ENCODE measurements at places on chromosomes 7 and 10.

DNA sequence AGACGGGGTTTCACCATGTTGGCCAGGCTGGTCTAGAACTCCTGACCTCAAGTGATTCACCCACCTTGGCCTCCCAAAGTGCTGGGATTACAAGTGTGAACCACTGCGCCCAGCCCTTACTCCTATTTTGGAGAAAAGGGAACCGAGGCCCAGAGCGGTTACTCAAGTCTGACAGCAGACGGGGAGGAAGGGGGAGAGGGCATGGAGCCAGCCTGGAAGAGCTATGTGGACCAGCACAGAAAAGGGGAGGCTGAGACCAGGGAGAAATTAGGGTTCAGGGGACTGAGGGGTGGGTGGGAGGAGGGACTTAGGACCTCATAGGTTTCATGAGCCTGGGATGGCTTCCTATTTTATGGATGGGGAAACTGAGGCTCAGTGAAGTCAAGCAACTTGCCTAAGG is 1.5 kb downstream of the SFRP5 start:
- DNase-seq: no peak

DNA sequence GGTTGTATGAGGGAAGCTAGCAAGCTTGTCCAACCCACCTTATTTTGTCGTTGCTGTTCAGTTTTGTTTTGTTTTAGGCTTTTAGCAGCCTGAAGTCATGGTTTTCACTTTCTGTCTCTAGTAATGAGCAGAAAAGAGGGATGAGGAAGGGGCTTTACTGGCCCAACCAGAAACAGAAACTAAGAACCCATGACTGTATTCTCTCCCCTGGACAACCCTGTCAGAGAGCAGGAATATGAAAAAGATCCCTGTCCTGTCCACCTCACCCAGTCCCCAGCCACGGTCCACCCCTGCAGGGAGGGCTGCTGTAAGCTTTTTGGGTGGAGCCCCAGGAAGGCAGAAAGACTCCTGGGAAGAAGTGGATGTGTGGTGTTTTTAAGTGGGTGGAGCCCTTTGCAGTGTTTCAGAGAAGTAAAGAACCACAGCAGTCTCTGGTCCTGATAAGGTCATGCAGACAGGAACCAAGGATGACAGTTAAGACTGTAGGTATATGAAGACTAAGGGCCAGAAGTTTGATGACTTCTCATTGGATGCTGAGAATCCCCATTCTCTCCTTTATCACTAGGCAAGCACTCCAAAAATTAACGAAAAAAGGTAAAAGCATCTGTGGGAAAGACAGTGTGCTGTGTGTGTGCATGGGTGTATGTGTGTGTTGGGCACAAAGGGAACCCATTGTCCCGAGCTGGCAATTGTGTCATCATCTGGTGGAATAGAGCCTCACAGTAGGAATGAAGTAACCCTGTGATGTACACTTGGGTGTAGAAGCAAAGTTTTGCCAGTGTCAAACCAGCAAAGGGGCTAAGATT is 13.8 kb downstream of the MRPL32 start:
- DNase-seq: no peak

- no peak for DNase-seq
These were observed 10.9 kb upstream of the TEX47 start for GRCh38 chr7:88806280-88807037.

- no peak for DNase-seq
These were observed 434.5 kb downstream of the SUGCT start for GRCh38 chr7:40569326-40569725.

- DNase-seq: peak; percentile 26
These were observed 4.4 kb upstream of the IRF5 start for GRCh38 chr7:128933180-128933891.

DNA sequence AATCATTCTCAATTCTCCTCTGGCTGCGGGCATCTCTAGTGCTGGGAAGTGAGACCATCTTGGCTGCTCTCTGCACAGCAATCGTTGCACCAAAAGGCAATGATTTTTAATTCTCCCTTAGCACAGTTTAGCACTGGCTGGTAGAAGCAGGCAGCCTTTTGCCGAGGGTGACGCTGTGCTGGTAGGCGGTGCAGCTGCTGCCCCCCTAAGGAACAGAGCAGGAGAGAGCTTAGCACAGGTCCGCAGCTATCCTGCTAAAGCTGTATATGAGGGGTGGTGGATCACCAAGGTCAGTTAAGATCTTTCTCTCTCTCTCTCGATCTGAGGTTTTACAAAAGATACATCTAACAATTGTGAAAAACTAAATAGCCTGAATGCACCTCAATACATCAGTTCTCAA is 390.1 kb downstream of the GATA3 start:
- no peak for DNase-seq

DNA sequence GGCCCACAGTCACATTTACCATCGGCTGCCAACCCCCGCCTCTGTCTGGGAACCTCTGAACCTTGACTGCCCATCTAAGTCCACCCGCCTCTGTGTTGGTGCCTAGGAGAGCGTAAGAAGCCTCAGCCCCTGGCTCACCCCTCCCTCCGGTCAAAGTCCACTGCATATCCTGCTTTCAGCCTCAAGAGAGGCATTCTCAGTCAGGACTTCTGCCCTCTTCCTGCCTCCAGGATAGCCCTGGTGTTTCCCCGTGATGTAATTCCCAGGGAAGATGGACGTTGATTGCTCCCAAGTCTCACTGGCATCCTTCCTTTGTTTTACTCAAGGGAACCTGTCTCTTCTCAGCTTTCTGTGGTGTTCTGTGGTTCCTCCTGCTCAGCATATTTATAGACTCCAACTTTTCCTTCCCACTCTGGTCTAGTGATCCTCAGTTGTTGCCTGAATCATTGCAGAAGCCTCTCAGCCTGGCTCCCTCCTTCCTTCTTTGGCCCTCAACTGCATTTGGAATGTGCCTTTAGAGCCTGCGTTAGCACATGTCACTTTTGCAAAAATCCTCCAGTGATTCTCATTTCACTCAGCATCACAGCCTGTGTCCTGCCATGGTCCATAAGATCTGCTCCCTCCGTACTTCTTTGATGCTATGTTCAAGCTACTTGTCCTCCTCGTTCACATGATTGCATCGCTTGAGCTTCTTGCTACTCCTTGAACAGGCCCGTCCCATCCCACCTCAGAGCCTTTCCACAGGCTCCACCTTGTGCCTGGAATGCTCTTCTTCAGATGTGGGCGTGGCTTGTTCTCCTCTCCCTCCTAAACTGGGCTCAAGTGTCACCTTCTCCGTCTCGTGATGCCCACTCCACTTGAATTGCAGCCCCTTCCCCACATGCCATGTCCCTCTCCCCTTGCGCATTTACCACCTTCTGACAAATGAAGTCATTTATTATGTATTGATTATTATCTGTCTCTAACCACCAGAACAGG is 124.2 kb downstream of the PLPP4 start:
- no peak for DNase-seq

DNA sequence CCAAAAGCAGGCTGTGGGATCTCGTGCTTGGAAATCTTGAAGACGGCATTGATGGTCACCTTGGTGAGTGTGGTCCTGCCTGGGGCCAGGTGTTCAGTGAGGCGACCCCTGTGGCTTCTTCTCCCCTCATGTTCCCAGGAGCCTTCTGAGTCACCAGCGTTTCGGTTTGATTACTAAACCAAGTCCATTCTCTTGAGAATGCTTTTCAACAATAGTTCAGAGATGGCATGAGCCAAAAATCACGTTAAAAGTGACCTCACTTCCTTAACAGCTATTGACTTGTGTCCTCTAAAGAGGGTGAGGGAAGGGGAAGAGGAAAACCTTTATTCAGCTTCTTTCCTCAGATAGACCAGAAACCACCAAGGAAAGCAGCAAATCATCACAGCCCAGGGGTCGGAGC is 315.2 kb downstream of the GATA3 start:
- no peak for DNase-seq

DNA sequence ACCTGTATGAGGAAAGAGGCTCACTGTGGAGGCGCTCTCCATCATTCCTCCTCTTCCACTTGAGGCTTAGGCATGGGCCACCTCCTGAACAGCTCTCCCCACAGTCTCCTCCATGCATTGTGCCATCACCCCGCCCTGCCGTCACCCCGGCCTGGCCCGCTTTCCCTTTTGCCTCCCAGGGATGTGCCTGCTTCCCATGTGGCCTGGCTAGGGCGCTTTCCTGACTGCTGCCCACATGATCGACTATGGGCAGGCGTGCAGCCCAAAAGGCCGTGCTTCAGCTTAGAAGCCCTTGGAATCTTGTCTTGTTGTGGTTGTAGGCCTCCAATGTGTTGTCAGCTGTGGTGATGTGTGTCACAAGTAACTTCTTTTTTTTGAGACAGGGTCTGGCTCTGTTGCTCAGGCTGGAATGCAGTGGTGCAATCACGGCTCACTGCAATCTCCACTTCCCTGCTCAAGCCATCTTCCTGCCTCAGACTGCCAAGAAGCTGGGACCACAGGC is 1.8 kb upstream of the ACTR3C start:
- no peak for DNase-seq

DNA sequence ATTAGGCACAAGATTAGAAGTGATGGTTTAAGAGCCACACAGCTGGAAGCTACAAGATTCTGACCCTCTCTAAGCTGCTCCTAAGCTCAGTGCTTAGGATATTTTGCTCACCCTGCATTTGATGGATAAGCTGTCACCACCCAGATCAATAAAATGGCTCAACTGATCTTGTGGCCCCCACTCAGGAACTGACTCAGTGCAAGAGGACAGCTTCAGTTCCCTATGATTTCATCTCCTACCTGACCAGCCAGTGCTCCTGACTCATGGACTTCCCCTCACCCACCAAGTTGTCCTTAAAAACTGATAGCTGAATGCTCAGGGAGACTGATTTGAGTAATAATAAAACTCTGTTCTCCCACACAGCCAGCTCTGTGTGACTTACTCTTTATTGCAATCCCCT is 833.8 kb downstream of the GRID1 start:
- DNase-seq: no peak

DNA sequence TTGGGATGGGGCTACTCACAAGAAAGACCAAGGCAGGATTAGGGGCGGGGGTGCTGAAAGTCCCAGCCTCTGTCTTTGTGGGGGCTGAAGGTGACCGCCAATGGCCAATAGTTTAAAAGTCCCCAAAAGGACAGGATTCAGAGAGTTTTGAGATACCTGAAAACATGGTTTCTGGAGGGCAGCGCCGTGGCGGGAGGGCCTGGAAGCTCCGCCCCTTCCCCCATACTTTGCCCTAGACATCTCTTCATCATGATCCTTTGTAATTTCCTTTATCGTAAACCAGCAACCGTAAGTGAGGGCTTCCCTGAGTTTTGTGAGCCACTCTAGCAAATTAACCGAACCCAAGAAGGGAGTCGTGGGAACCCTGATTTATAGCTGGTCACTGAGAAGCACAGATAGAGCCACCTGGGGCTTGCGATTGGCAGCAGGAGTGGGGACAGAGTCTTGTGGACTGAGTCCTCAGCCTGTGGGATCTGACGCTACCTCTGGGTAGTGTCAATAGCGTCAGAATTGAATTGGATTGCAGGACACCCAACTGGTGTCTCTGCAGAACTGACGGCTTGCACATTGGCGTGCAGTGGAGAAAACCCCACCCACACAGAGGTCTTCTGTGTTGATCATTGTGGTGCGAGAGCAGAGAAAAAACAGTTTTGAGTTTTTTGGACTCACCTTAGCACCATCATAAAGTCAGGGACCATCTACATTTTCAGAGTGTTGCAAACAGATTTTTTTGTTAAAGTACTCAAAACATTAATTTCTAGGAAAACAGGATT is 169.3 kb downstream of the USP6NL start:
- DNase-seq: no peak

DNA sequence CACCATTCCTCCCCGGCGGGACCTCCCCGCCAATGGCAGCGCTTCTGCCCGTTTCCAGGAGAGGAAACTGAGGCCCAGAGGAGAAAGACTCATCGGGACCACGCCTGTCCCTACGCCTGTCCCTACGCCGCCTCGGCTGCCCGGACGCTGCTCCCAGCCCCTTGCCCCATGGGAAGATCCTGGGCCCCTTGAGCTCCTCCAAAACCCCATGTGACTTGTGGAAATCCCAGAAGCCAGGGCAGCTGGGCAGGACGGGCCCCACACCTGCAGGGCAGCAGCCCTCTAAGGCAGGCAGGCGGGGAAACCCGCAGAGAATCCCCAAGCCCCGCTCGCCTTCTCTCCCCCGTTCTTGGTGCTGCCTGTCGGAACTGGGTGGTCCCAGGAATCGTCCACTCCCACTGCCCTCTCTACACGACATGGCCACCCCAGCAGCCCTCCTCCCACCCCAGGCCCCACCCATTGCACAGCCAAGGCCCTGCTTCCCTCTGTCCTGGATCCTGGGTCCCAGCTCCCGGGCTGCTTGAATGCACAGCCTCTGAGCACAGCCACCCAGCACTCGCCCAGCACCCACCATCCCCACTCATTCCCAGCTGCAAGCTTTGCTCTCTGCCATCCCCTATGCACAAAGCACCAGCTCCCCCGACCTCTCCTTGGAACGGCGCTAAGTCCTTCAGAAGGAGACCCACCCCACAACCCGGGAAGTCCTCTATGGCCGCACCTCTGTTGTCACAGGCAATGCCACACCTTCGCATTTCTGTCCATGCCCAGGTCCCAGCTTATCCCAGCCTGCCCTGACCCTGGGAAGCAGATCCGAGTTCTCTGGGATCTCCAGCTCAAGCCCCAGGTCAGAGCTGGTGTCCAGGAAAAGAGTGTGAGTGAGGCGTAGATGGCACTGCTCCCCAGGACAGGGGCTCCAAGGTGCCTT is 50.6 kb downstream of the SLC29A4 start:
- no peak for DNase-seq

- DNase-seq: no peak
These were observed 42.0 kb downstream of the GALNT17 start for GRCh38 chr7:71173955-71174354.

DNA sequence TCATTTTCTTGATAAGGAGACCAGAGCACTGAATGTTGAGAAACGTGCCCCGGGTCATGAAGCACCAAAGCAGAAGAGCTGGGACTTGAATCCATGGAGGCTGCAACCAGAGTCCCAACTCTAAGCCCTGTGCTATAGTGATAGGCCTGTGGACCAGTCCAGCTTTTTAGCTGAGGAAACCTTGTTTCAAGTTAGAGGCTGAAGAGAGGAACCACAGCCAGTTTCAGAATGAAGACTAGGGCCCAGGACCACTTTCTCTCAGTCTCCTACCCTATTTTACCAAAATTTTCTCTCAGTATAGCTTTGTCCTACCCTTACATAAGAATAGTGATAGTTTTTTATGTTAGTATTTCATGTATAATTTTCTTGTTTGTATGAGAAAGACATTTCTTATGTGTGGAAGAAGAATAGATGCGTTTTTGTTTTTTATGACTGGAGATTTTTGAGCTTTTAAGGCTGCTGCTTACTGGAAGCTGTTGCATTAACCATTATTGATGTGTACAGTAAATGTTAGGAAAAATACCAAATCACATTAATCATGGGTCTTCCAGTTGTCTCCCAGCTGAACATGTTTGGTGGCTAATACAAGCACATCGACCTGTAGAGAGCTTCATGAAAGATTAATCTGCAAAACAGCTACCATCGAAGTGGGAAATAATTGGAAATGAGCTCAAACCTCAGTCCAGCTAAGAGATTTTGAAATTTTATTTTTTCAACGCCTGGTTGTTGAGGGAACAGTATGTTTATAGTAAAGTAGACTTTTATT is 45.0 kb upstream of the CSTF2T start:
- no peak for DNase-seq

Measured in SK-N-MC (cell line).